ENCODE measurements at places on chromosomes 7 and 10.

DNA sequence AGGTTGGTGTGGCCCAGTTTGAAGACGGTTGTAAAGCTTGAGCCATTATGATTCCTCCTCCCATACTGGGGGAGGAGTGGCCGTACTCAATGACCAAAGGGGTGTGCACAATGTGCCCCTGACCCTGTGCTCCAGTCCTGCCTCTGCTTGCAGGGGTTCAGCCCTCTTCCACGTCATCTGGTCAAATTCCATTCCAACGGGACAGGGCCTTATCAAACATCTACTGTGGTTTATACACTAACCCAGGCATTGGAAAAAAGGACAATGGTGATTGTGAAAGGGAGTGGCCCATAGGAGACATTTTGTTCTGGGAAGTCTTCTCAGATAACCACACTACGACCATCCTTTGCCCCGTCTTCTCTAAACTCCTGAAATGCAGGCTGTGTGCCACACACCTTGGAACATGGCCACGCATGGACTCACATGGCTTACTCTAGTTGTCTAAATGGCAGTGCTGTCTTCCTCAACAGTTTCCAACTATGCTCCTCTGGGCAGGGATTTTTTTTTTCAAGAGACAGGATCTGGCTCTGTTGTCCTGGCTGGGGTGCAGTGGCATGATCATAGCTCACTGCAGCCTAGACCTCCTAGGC lies 103.0 kb downstream of the JCAD start:
- DNase-seq = no peak

GRCh38 chr7:69968969-69969556 lies 370.8 kb downstream of the AUTS2 start:
- DNase-seq = no peak

- DNase-seq = no peak
Measured at GRCh38 chr7:95840953-95841950, 68.9 kb downstream of the DYNC1I1 start.

DNA sequence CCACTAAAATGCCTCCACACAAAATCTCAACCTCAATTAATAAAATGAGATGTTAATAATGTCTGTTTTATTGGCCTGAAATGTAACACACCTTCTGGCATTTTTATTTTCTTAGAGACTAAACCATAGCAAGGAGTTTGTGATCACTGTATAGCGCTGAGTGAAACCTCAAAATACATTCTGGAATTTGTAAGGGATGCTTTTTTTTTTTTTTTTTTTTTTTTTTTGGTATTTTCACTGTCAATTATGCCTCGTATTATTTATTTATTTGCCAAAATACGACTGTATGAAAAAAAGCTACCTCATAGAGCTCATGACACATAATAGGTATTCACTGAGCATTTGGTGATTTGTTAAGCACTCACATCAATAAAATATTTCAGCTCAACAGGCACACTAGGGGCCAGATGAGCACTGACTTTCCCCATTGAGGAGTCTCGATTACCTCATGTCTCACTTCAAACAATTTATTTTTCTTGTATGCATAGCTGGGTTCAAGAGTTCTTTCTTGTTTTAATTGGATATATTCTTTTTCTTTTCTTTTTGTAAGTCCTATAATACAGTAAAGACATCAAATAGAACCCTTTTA lies 36.5 kb downstream of the SEMA3C start:
- no peak for DNase-seq

- peak; percentile 49 for DNase-seq
Measured at GRCh38 chr7:158655931-158656441, 48.6 kb downstream of the NCAPG2 start.

DNA sequence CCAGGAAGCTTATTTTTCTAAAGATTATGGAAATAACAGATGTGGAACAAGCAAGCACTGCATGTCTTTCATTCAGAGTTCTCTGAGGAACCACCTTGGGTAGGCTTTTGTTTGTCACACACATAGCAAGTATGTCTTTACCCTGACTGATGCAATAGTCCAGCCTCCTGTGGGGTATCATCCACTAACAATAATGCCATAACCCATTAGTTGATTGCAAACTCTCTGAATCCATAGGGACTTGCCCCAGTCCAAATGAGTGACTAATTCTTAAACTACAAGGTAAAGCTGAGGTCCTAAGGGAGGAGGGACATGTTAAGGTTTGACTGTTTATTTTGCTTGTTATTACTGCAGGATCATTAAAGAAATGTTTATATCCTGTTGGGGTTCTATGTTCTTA lies 151.4 kb upstream of the PRPS1L1 start:
- DNase-seq = no peak

GRCh38 chr10:97823734-97824133 lies 25.9 kb upstream of the GOLGA7B start:
- DNase-seq = no peak

All from stimulated activated CD4-positive, alpha-beta T cell treated with anti-CD3 and anti-CD28 coated beads, Interleukin-12 subunit alpha, Interleukin-12 subunit beta, amount 100 ng/mL, for 24 hours (primary cell).